Stimulated activated CD8-positive, alpha-beta memory T cell treated with anti-CD3 and anti-CD28 coated beads, Interleukin-12 subunit alpha, Interleukin-12 subunit beta, amount 100 ng/mL, for 4 hours (primary cell): ENCODE measurements at places on chromosomes 5 and 9.
A peak's percentile ranks its signal among the peaks of the same experiment; 100 is the strongest.

GRCh38 chr5:14050821-14051220 is 92.3 kb upstream of the TRIO start:
- no peak for DNase-seq

- DNase-seq, result no peak
Observed at GRCh38 chr9:129606161-129607026, 14.5 kb downstream of the C9orf50 start.

- DNase-seq, result no peak
Observed at GRCh38 chr5:147369742-147370374, 135.0 kb downstream of the STK32A start.

GRCh38 chr9:68996462-68996861 is 17.5 kb downstream of the PRKACG start:
- DNase-seq, result no peak

DNA sequence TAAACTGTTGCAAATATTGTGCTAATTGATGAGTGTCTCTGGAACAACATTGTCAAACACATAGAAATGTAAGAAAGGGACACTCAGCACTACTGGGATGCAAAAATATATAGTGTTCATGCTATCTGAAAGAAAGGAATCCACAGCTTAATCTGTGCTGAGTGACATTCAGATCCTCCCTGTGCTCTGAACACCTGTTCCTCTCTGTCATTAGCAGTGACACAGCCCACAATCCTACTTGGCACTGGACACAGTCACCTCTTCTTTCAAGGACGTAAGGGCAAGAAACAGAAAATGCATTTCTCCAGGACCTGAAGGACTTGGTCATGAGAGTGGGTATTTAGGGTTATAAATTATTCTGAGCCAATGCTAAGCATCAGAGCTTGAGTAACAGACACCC is 121.4 kb upstream of the SV2C start:
- no peak for DNase-seq

DNA sequence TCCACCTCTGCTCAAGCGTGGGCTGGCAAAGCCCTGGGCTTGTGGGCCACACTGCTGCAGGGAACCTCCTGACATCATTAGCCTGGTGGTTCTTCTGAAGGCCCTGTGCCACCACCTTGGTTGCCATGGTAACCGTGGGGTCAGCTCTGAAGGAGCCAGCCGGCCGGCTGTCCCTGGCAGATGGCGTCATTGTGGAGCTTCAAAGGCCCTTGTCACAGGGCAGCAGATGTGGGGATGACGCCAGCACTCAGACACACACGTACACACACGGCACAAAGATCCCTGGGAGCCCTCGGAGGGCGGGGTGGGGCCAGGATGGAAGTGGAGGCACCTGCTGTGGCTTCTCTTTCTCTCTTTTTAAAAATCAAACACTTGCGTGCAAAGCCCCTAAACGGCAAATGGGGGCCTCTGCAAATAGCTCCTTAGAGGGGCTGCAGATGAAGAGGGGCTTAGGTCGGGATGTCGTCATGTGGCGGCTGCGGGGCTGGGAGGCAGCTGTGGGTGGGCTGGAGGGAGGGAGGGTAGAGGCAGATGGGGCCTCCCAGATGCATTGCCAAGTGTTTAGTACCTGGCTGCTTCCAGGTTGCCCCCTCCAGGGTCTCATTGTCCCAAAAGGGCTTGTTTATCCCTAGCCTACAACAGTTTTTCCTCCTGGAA is 19.5 kb upstream of the RPL26L1 start:
- no peak for DNase-seq

DNA sequence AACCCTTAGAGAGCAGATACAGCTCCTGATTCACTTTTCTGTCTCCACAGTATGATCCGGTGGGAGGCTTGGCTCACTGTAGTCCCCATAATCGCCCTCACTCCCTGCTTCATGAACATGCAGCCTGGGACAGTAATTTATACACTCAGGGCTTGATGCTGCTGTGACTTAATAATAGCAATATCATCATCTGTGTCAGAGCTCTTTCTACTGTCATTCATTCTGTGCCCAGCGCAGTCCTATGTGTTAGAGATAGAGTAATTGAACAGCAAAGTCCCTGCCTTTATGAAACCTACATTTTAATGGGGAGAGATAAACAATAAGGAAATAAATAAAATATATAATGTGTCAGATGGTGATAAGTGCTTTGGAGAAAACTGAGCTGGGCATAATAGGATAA is 2.8 kb upstream of the HEMGN start:
- DNase-seq, result no peak

GRCh38 chr5:107700481-107700880 is 29.7 kb upstream of the EFNA5 start:
- no peak for DNase-seq

DNA sequence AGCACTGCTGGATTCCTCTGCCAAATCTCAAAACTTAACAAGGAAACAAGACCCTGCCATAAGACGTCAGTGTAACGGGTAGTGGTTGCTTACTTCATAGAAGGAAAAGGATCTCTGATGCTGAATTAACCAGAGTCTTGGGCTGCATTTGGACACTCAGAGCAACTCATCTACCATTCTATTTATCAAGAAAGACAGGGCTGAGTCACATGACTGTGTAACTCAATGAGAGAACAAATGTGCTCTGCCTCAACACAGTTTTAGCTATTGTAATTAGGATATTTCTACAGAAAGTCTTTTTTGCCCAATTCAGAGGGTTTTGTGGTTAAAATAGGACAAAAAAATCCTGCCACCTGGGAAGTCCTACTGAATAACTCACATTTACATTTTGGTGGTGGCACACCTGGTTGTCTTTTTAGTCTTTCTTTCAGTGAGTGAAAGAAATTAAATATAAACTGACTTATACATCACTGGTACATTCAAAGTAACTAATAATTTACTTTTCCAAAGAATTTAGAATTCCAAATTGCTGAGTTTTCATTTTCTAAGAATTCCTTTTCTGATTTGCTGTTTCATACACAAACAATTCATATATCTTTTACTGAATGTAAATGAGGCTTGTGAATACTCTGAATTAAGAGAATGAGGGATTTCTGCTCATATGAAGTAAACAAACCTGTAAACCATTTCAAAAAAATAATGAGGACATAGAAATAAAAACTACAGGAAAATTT is 104.4 kb downstream of the MPDZ start:
- no peak for DNase-seq

- DNase-seq, result peak; percentile 49
Observed at GRCh38 chr5:179679014-179679674, 1.7 kb downstream of the CBY3 start.

- no peak for DNase-seq
Observed at GRCh38 chr5:121969660-121970295, 8.0 kb downstream of the SRFBP1 start.

DNA sequence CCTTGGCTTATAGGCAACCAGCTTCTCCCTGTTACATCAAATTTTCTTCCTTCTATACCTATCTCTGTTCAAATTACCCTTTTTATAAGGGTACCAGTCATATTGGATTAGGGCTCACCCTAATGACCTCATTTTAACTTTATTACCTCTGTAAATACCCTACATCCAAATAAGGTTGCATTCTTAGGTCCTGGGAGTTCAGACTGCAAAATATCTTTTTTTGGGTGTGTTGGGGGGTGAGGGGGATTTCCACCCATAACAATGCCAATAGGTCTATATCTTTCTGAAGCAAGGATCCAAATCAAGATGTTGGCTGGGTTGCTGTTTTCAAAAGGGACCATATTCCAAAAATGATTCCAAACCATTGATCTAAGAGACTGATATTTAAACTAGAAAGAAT is 141.7 kb downstream of the XRCC4 start:
- no peak for DNase-seq

DNA sequence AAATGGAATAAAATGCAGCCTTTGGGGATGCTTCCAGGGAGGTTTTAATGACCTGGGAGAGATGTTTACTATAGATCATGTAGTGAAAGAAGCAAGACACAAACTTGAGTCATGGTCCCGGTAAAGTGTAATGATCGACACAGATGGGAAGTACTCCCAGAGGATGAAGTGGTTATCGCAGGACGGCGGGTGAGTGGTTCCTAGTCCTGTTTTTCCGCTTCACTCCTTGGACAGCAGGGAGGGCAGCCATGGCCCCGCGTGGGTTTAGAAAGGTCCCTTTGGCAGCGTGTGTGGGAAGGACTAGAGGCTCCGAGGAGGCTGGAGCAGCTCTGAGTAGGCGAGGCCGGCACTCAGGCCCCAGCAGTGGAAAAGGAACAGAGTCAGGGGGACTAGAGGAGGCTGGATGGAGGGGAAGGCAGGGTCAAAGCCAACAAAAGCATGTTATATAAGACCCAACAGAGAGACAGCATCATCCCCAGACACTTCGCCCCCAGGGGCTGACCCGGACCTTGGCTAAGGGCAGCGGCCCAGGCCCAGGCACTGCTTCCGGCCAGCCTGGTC is 49.2 kb upstream of the STXBP1 start:
- no peak for DNase-seq

DNA sequence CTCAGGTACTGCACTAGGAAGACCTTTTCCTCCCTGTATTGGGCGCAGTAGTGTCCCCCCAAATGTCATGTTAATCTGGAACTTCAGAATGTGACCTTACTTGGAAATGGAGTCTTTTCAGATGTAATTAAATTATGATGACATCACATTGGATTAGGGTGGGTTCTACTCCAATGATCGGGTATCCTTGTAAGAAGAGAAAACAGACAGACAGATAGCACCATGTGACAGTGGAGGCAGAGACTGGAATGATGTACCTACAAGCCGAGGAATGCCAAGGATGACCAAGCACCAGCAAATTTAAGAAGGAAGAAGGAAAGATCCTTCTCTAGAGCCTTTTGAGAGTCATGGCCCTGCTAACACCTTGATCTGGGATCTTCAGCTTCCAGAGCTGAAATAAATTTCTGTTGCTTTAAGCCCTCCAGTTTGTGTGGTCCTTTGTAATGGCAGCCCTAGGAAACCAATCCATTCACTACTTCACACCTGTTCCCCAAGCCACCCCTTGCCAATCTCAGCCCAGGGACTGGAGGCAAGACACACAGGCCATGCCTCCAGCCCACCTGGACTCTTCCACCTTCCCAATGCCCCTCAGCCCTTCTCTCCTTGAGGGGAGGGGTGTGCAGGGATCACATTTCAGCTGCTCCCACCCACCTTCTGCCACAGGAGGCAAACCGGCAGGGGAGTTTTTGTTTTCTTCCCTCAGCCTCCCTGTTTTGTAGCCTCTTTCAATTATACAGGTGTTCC is 1.6 kb downstream of the CCNJL start:
- no peak for DNase-seq

DNA sequence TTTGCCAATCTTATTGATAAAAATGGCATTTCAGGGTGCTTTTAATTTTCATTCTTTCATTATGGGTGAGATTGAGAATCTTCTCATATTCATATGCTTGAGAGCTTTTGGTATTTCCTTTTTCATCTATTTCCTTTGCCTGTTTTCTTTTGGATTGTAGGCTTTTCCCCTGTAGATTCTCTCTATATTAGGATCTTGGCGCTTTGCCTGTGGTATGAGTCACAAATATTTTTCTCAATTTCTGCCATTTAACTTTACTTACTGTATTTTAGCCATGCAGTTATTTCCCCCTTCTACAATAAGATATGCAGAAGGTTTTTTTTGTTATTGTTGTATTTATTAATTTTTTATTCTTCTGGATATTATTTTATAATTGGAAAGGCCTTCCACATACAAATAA is 21.5 kb upstream of the KLF9 start:
- DNase-seq, result no peak

DNA sequence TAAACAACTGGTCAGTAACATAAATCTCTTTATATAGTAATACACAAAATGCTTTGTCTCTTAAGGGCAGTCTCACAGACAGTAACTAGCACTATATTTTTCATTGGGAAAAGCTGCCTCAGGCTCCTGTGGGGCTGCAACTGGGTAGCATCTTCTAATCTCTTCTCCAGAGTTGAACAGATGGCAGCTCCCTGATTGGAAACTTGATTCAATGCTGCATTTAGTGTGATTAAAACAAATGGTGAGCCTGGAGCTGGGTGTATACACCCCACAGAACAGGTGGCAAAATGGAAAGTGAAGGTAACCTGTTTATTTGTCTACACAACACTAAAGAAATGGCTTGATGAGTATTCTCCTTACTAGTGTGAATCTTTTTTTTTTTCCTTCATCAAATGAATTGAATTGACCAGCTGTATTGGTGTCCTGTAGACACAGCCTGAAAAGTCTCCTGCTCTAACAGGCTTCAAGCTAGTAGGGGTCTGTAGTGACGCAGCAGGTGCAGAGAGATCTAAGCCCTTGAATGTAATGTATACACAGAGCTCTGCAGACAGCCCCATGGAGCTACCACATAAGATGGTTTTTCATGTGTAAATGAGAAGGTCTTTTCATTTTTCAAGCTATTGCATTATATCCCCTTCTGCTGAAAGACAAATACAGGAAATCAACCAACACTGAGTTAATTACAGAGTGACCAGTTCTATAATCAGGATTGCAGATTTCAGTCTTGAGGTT is 43.3 kb downstream of the IZUMO3 start:
- no peak for DNase-seq

GRCh38 chr5:131756942-131757341 is 39.9 kb downstream of the FNIP1 start:
- no peak for DNase-seq

DNA sequence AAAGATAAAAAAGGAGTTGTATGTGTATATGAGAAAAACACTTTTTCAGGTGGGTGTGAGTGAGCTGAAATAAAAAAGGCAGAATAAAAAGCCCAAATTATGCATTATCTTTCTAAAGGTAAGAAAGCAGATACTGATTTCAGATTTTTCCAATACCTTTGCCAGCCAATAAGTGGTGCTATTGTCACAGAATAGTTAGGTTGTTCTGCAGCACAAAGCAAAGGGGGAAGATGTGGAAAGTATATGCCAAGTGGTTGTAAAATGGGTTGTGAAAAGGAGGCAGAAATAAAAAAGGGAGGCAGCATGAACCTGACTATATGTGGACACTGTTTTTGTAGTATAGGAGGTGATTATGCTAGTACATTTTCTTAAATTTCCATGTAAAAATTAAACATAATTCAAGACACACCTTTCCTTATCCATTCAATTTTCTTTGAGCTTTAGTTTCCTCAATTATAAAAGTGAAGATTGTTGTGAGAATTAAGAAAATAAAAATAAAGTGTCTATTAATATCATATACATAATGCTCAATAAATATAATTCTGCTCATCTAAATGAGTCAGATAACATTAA is 106.7 kb downstream of the SMIM15 start:
- no peak for DNase-seq

GRCh38 chr5:15116996-15117395 is 245.4 kb upstream of the ANKH start:
- DNase-seq, result no peak

- no peak for DNase-seq
Observed at GRCh38 chr5:134029156-134029555, 24.4 kb upstream of the VDAC1 start.

- DNase-seq, result no peak
Observed at GRCh38 chr9:15967068-15967467, 414.2 kb downstream of the CCDC171 start.

- DNase-seq, result no peak
Observed at GRCh38 chr5:78661044-78661443, 12.5 kb upstream of the LHFPL2 start.

- no peak for DNase-seq
Observed at GRCh38 chr9:131892162-131892707, 152.4 kb upstream of the RAPGEF1 start.
